ENCODE measurements at places on chromosomes 7 and 10. TPM values are rescaled to one million over a fixed set of nuclear protein-coding genes. Genes with fewer than 3 reads are reported as not detected.

Gene SEMA4G
- 16.2 TPM for polyA plus RNA-seq

DNA sequence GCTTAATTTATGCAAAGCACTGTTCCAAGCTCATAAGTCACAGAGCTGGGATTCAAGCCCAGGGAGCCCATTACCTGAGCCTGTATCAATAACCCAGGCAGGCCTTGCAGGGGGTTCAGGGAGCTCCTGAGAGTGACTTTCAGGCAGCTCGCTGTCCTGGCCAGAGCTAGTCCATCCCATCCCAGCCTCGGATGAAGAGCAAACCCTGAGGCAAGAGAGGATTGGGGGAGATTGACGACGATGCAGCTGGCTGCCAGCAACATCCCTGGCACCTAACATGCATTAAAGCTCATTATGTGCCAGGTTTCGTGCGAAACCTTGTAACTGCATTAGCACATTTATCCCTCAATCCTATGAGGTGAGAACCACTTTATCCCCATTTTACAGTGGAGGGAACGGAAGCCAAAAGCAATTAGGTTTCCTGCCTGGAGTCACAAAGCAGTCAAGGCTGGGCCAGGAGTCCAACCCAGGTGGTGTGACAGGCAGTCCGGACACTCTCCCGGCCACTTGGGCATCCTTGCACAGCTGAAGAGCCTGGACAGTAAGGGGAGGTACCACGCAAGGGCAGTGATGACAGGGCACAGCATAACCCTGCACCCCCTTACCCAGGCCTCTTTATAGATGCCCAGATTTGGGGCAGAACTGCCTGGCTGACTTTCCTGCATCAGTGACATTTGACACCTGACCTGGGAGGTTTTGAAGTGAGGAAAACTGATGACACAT, 129.8 kb upstream of the CHST15 start:
- no peak for DNase-seq

GRCh38 chr10:4162571-4163286, 377.7 kb upstream of the KLF6 start:
- no peak for DNase-seq

- no peak for DNase-seq
These were observed 104.4 kb upstream of the FGFR2 start for GRCh38 chr10:121702351-121703320.

DNA sequence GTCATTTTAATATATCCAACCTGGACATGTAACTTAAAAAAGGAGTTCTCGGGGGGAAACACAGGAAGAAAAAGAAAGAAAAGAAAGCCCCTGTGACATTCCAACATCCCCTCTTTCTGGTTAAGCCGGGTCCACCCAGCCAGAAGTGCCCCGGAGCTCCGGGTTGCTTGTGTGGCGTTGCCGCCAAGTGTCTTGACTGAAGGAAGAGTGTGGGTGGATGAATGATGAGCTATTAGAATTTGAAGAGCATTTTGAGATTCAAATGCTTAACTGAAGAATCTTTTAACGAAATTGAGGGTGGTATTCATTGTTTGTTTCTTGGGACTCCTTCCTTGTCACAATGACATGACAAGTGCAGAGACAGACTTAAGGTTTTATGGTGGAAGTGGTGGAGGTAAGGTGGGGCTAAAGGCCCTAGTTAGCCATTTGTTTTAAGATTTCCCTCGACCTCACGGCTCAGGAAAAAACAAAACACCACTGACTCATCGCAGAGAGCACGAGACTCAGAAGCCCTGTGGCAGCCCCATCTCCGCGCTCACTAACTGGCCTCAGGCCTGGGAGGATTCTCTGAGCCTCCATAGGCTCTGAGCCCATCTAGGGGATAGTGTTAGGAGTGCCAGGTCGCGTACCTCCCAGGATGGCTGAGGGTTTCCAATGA, 1.8 kb upstream of the GLI3 start:
- DNase-seq, result no peak
